ENCODE measurements at places on chromosomes 4 and X.

DNA sequence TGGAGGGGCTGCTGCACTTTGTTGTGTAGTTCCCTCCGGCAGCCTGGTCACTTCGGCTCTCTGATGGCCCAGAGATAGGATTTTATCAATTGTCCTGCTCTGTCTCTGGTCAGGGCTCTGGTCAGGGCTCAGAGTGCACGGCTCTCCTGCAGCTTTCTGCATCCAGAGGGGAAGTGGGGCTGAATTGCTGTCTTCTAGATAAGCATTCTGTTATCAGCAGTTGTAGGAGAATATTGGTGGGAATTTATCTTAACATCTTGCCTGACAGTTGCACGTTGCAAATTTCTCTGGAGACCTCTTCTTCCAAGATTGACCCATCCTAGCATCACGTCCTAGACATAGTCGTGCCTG, 62.8 kb downstream of the FAM193A start:
- DNase-seq = no peak

DNA sequence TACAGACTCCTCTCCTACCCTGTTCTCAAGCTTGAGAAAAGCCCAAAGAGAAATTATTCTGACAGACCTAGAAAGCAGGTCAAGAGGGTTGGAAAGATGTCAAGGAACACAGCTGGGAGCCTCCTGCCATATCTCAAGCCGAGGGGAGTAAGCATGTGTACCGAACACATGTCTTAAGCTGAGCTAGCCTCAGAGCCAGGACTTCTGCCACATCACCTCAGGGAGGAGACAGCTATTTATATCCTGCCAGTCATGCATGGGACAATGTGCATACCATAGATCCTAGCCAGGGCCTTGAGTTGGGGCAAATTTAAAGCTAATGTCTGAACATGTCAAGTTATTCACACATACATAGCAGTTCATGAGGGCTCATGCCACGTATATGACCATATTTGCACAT, 11.8 kb downstream of the TMEM31 start:
- no peak for DNase-seq

DNA sequence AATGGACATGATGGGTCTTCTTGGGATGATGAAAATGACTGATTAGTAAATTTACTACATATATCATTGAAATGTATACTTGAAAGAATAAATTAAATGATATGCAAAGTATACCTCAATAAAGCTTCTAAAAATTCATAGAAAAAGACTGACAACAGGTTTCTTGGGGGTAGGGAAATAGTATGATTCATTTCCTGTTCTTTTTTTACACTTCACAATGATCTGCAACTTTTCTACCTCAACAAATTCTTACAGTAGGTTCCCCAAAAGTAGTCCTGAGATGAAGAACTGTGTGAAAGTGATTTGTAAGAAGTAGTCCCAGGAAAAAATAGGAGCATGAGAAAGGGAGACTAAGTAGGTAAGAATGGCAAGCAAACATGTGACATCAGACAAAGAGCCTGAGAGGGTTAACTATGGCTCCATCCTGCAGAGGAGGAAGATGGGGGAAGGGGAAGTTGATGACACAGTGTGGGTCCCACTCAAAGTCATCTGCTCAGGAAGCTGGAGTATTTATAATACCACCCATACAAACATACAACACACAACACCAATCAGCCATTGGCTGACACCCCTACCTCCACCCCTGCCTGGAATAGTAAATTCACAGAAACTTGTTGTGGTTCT, 73.9 kb downstream of the ARHGAP6 start:
- no peak for DNase-seq

DNA sequence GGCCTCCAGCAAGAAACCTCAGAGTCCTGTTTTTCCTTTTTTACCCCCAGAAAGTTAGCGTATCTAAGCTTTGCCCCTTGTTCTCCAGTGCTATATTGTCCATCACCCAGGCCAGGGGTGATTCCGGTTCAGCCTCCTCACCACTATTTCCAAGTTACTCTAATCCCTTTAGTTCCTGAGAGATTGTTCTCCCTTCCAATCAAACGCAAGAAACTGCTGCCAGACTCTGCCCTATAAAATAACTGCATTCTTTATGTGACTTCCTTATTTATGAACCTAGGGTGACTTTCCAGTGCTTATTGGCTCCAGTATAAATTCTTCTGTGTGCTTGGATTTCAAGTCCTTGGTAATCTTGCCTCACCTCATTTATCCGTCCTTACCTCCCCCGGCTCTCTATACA, 65.7 kb downstream of the CLCN5 start:
- DNase-seq = no peak

DNA sequence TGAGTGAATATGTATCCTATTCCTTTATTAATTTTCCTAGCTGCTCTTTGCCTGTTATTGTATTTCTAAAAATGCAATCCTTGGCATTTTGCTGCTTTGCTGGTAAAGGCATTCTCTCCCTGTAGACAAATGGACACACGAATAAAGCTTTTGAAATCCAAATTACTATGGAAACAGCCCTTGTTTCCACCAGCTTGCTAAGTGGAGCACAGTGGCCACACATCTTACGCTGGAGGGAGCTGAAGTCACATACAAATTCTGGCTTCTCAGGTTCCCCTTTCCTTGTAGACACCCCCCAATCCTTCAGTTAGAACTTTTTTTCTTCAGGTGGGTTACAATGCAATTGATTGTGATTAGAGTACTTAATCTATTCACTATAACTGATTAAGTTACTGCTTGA, 66.2 kb downstream of the AGA start:
- DNase-seq = no peak
